AG10803 (cell line): ENCODE measurements at places on chromosomes 11 and 22.

DNA sequence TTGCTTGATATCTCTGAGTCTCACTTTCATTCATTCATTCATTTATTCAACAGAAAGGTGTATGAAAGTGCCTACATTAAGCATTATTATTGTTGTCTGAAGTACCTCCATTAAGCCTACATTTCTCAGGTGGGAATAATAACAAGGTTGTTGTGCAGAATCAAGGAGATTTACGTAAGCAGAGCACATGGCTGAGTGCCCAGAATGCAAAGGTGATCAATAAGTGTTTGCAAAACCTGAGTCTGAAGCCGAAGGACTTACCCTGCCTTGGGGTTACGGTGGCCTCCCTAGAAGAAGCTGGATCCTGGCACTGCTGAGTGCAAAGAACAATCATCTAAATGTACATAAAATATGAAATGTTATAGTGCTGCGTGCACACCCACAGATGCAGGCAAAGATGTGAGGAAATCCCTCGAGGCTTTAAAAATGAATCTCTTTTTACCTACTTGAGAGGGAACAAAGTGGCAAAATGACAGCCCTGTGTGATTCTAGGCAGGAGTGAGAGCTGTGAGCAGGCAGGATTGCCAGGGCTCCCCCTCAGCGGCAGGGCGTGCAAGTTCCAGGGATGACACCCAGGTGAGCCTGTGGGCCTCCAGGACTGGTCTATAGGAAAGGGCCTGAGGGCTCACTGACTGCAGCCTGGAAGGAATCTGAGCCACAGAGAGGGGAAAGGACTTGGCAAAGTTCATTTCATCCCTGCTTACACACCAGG, 133.1 kb upstream of the TBCEL start:
- no peak for DNase-seq

DNA sequence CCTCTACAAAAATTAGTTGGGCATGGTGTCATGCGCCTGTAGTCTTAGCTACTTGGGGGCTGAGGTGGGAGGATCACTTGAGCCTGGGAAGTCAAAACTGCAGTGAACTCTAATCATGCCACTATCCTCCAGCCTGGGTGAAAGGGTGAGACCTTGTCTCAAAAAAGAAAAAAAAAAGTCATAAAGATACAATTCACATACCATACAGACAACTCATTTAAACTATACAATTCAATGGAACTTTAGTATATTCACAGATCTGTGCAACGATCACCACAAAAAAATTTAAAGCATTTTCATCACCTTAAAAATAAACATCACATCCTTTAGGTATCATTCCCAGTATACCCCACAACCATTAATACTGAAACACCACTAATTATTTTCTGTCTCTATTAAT, 201.2 kb downstream of the PGR start:
- no peak for DNase-seq

DNA sequence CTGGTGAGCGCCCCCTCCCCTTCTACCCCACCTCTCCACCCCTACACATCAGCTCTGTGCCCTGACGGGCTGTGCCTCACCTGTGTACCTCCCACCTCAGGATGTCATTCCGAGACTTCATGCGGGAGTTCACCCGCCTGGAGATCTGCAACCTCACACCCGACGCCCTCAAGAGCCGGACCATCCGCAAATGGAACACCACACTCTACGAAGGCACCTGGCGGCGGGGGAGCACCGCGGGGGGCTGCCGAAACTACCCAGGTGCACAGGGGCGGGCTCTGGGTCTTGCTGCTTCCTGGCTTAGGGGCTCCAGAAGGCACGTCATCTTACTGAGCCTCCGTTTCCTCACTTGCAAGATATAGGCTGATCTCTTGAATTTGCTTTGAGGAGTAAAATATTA, 6.8 kb downstream of the CAPN1 start:
- no peak for DNase-seq

- no peak for DNase-seq
Observed at GRCh38 chr22:50348058-50348457, 4.9 kb downstream of the PPP6R2 start.

GRCh38 chr22:20810645-20811044, 36.7 kb downstream of the SERPIND1 start:
- no peak for DNase-seq

DNA sequence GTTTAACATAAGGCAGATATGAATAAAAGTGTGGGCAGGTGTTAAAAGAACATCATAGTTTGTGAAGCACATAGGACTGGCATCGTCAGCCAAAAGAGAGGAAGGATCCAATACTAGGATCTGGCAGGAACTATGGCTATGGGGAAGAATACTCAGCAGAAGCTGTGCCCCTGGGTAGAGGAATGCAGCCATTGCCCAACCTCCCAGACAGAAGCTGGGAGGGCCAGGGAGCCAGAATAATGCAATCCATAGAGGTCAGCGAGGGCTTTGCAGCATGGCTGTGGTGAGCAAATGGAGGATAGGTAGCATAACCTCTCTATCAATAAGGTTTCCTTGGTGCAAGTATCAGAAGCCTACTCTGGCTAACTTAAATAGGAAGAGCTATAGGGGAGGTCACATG, 11.7 kb upstream of the CSTF3 start:
- peak; percentile 69 for DNase-seq

DNA sequence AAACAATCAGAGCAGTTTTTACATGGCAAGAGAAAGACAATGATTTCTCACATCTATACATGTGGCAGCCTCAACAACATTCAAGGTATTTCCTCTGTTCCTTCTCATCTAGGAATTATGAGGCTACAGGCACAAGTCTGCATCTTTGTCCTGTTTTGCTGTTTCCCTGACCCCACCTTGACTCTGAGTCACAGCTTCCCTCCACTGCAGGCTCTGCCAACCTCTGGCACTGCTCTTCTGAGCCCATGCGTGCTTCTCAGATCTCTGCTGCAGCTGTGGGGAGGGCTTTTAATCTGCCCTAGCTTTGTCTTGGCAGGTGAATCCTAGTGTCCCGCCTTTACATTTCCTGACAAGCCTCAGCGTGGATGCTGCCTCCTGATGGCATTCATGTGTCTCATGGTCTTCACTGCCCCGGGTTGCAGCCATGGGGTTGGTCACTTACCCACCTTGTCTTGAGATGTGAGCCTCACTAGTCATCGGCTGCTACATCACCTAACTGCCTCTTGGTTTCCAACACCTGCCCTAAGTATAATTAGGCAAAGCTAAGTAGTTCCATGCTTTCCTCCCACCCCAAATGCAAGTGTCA, 578.5 kb downstream of the TBC1D22A start:
- no peak for DNase-seq

GRCh38 chr11:35098855-35099254, 40.1 kb upstream of the CD44 start:
- DNase-seq = no peak

DNA sequence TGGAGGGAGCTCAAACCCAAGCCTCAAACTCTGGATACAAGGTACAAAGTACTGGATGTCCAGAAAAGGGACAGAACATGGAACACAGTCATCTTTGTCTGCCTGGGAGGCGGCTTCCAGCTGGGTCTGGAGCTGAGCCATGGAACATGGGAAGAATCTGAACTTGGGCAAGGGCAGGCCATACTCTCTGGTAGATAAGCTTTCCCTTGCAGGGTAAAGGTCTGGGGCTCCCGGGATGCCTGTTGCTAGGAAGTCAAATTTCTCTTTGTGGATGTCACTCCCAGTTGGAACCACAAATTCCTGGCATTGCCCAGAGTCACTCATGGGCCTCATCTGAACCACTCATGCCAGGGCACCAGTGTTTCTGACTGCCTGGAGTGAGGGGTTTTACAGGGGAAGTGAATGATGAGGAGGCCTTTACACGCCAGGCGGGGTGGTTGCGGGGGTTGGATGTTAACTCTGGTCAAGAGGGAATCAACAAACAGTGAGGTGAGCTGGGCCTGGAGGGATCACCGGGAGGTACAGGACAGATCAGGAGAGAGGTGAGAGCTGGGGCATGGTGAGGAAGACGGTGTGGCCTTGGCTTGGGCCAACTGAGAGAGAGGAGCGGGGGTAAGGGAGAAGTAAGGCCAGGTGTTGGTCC, 5.7 kb downstream of the FTH1 start:
- DNase-seq = peak; percentile 73

DNA sequence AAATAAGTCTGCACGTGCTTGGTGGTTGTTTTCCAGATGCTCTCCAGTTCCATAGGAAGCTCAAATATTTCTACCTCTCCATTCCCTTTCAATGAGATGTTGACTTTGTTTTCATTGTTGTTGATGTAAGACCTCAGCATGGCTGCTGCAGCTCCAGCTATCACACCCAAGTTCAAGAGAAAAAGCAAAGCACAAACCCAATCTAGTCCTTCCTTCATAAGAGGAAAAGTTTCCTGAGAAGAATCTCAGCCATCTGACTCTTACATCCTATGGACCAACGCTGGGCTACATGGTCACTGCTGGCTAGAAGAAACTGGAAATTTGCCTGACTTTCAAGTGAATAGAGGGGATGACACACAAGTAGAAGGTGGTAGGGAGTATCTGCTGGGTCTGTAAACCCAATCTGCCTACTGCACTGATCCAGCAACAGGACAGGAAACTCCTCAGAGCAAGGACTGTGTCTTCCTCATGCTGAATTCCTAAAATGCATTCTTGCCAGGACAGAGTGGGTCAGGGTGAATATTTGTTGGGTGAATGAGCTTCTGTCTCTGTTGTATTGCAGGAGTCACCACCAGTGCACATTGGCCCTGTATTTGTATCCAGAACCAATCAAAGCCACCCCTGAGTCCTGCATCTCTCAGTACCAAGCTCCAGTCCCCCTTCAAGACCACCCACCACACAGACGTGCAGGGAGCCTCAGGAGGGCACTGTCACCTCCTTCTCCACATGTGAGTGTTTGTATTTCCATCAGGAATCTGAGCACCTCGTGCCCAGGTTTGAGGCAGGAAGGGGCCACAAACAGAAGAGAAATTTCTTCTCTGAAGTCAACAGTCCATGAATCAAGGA, 118.0 kb upstream of the IGLL5 start:
- DNase-seq = no peak

GRCh38 chr22:21449531-21450319, 17.5 kb upstream of the TMEM191C start:
- no peak for DNase-seq

DNA sequence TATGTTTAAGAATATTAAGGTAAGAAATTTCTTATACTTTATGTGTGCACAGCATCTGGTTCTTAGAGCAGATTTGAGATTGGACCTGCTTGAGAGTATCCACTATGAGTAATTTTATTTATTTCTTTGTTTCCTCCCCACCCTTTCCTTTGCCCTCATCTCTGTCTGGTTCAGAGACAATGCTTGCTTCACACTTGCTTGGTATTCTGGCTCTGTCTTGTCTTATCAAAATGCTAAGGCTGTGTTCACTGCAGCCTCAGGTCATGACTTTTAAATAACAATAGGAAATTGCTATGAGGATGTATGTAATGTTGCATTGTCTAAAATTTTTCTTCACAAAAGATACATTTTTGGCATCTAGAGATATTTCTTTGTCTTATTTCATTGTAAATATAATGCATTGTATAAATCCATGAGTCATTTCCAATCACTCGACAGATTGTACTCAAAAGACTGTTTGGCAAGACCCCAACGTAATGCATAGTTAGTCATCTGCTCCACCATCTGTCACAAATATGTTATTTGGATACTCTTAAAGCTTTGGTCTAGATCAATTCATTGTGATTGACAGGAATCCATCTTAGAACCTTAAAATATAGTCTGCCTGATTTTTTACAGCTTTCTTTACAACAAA, 395.7 kb downstream of the AASDHPPT start:
- DNase-seq = peak; percentile 12

- no peak for DNase-seq
Observed at GRCh38 chr11:127454856-127455255, 454.3 kb upstream of the KIRREL3 start.

DNA sequence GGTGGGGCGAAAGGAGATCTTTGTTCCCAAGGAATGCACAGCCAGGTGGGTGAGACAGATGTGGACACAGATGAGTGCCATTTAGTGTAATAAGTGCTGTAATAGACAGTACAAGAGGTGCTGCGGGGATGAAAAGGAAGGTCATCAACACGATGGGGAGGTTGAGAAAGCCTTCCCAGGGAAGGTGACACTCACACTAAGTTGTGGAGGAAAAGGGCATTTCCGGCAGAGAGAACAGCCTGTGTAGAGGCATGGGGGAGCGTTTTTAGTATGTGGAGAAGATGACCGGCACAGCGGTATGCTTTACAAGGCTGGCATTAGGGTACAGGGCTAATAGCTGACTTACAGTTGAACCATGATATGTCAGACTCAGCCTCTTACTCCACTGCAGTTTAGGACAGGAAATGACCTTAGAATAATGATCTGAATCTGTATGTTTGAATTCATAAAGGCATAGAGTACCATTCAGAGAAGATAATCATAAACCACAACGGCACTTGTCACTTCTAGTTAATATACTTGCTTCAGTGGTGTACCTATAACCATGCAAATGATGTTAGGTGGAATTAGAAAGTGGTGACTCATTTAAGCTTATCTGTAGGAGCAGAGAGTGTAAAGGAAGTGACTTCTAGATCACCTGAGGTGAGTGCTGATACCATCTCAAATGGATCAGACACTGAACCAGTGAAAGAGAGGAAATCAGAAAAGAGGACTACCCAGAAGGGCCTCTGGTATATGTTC, 60.6 kb downstream of the FAM83F start:
- no peak for DNase-seq

DNA sequence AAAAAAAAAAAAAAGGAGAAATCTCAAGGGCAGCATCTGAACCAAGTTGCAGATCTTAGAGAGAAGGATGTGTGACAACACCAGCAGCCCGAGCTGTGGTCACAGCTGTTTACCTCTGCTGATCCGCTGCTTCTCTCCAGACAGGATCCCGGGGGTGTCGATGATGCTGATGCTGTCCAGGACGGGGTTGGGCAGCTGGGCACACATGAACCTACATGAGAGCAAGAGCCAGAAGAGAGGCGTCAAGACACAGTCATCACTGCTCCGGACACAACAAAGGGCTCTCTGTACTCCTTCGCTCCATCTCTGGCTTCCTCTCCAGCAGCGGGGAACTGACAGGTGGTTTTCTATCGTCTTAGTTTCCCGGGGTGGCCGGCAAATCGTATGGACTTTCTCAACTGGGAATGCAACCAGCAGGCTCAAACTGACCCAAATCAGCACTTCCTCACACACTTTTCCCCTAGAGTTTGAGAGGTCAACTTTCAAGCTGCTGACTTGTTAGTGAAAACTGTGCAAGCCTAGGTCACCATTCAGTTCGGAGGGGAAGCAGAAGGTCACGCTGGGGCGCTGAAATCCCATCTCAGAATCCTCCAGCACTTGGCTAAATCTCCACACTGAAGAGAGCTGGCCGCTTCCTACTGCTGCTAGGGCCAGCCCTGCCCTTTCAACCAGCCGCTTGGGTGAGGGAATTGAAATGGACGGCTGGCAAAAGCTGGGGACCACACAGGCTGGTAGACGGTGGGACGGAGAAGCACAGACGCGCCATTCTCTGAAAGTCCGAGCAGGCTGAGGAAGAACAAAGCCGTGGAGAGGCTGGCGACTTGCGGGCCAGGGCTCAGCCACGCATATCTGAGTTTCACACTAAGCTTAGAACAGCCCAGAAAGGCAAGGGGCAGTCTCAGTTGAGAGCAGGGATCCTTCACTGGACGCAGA, 3.8 kb downstream of the EHD1 start:
- DNase-seq = no peak

- peak; percentile 8 for DNase-seq
Observed at GRCh38 chr11:28922386-28922981, 814.3 kb downstream of the METTL15 start.
